Naive thymus-derived CD8-positive, alpha-beta T cell (primary cell): ENCODE measurements at places on chromosomes 11 and 22.

- peaks cover 11% of the 10 kb centered on the region for H3K4me1 ChIP-seq
- no peaks in the 10 kb centered on the region for H3K36me3 ChIP-seq
- no peak overlapping the region for H3K4me3 ChIP-seq
Measured at GRCh38 chr11:861105-861479, 18.4 kb downstream of the TSPAN4 start.

- H3K4me1 ChIP-seq, result peaks cover 2% of the 10 kb centered on the region
- H3K27me3 ChIP-seq, result no peaks in the 10 kb centered on the region
- no peak overlapping the region for H3K27ac ChIP-seq
- H3K4me3 ChIP-seq, result no peak overlapping the region
Measured at GRCh38 chr11:17991783-17992433, 20.9 kb downstream of the SERGEF start.

GRCh38 chr11:30392221-30392784 lies 69.4 kb downstream of the ARL14EP start:
- H3K4me3 ChIP-seq, result no peak overlapping the region
- no peaks in the 10 kb centered on the region for H3K36me3 ChIP-seq
- no peaks in the 10 kb centered on the region for H3K4me1 ChIP-seq
- no peaks in the 10 kb centered on the region for H3K27me3 ChIP-seq
- H3K27ac ChIP-seq, result no peak overlapping the region

DNA sequence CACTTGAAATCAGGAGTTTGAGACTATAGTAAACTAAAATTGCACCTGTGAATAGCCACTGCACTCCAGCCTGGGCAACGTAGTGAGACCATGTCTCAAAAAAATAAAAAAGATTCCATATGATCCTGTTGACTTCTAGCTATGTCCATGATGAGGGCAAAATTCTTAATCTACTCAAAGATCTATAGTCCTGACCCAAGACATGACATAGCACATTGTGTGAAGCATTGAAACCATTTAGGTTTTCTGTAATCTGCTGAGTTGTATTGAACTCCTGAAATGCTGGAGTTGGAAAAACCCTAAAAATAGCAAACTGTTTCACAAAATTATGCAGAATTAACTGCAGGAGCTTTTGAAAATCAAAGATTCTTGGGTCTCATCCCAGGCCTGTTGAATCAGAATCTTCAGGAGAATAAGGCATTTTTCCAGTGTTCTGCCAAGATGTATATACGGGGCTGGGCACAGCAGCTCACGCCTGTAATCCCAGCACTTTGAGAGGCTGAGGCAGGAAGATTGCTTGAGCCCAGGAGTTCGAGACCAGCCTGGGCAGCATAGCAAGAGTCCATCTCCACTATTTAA lies 29.8 kb upstream of the LDHA start:
- DNase-seq, result no peak
- no peak overlapping the region for H3K27ac ChIP-seq
- peaks cover 3% of the 10 kb centered on the region for H3K36me3 ChIP-seq
- H3K4me1 ChIP-seq, result peaks cover 7% of the 10 kb centered on the region

DNA sequence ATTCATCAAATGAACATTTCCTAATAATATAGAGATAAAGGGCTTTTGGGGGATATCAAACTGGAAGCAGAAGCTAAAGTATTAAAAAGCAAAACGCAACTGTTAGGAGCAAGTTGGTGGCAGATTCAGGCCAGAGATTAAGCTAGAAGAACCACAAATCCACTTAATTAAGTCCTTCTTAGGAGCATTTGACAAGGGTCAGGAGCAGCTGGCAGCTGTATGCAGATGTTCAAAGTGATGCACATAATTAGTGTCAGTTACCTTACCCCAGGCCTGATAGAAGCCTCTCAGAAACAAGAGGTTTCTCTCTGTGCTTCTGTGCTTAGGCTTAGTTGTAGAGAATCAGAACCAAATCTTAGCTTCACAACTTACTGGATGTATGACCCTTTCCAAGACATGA lies 546.5 kb upstream of the ANO5 start:
- no peaks in the 10 kb centered on the region for H3K36me3 ChIP-seq
- no peak overlapping the region for H3K4me3 ChIP-seq
- DNase-seq, result no peak
- no peak overlapping the region for H3K27ac ChIP-seq
- no peaks in the 10 kb centered on the region for H3K4me1 ChIP-seq

GRCh38 chr11:64067230-64067993 lies 31.7 kb downstream of the FLRT1 start:
- H3K36me3 ChIP-seq, result no peaks in the 10 kb centered on the region
- no peak overlapping the region for H3K4me3 ChIP-seq
- no peaks in the 10 kb centered on the region for H3K27me3 ChIP-seq
- no peak for DNase-seq
- peak overlapping the region; percentile 40 for H3K27ac ChIP-seq

GRCh38 chr22:49107961-49108530 lies 719.6 kb downstream of the BRD1 start:
- no peaks in the 10 kb centered on the region for H3K4me1 ChIP-seq
- no peak for DNase-seq
- no peak overlapping the region for H3K27ac ChIP-seq
- H3K27me3 ChIP-seq, result no peaks in the 10 kb centered on the region
- no peak overlapping the region for H3K4me3 ChIP-seq

DNA sequence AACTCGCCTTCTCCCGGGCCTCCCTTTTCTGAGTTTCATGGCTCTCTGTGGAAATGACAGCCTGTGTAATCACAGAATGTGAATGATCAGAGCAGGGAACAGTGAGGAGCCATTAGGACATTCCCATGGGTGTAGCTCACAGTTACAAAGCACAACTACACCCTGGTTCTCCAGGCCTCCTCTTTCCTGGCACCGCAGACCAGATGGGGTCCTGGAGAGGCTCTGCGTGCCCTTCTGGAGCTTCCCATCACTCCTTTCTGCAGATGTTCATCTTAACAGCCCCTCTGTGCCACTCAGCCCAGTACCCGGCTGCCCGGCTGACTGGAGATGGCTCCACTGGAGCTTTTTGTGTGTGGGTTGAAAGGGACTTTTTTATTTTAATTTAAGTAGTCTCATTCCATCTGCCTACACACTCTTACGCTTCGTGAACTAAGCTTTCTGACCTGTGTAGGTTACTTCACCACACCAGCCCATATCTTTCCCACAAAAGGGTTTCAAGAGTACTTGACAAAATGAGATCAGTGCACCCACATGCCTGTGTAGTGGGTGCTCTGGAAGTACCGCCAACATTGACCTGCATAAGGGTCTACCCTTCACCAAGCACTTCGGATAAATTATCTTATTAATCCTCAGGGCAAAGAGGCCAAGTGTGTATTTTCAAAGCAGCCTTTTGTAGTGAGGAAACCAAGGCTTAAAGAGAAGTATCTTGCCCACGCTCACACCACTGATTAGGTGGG lies 29.8 kb downstream of the SREBF2 start:
- peak overlapping the region; percentile 91 for H3K27ac ChIP-seq
- H3K4me1 ChIP-seq, result peaks cover 13% of the 10 kb centered on the region
- no peak for DNase-seq
- no peaks in the 10 kb centered on the region for H3K27me3 ChIP-seq
- peaks cover 22% of the 10 kb centered on the region for H3K36me3 ChIP-seq

DNA sequence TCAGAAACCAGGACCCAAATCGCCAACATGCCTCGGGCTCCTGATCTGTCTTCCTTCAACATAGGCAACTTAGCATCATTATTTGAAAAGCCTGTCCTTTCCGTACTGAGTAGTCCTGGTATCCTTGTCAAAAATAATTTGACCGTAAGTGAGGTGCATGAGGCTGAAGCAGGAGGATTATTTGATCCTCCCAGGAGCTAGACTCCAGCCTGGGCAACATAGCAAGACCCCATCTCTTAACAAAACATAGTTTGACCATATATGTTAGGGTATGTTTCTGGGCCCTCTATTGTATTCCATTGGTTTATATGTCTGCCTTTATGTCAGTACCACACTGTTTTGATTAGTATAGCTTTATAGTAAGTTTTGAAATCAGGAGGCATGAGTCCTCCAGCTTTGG lies 112.5 kb downstream of the MICAL3 start:
- H3K4me3 ChIP-seq, result no peak overlapping the region
- no peak for DNase-seq
- peaks cover 6% of the 10 kb centered on the region for H3K4me1 ChIP-seq
- H3K27me3 ChIP-seq, result no peaks in the 10 kb centered on the region

DNA sequence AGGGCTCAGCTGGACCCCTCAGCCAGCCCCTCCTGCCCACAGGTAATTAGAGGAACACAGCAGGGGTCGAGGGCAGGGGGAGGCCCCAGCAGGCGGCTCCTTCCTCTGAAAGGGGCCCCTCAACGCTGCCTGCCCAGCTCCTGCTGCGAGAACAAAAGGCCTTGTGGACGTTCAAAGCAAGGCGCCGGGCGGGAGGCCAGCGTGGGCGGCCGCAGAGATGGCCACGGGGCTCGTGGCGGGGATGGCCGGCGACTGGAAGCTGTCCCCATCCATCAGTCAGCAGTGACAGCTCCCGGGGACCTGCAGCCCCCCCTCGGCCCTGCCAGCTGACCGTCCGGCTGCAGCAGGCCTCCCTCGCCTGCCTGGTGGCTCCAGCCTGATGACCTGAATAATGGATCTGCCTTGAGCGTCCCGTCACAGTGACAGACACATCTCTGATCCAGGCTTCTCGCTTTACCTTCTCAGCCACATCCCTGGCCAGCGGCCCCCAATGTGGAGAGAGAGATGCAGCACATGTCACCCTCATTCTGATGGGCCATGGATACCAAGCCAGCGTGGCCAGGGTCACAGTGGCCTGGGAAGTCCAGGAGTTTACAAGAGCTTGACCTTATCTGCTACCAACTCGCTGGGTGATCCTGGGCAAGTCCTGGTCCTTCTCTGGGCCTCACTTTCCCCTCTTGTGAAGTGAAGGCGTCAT lies 159.3 kb downstream of the MN1 start:
- no peaks in the 10 kb centered on the region for H3K4me1 ChIP-seq
- no peak overlapping the region for H3K4me3 ChIP-seq
- H3K36me3 ChIP-seq, result no peaks in the 10 kb centered on the region
- H3K27ac ChIP-seq, result no peak overlapping the region

- DNase-seq, result no peak
- no peak overlapping the region for H3K27ac ChIP-seq
- H3K4me1 ChIP-seq, result peaks cover 13% of the 10 kb centered on the region
- H3K4me3 ChIP-seq, result no peak overlapping the region
- H3K27me3 ChIP-seq, result no peaks in the 10 kb centered on the region
Measured at GRCh38 chr11:86196085-86196696, 48.4 kb upstream of the EED start.

- H3K27ac ChIP-seq, result no peak overlapping the region
- H3K36me3 ChIP-seq, result no peaks in the 10 kb centered on the region
- no peaks in the 10 kb centered on the region for H3K27me3 ChIP-seq
Measured at GRCh38 chr22:44438056-44438455, 60.0 kb downstream of the RTL6 start.

DNA sequence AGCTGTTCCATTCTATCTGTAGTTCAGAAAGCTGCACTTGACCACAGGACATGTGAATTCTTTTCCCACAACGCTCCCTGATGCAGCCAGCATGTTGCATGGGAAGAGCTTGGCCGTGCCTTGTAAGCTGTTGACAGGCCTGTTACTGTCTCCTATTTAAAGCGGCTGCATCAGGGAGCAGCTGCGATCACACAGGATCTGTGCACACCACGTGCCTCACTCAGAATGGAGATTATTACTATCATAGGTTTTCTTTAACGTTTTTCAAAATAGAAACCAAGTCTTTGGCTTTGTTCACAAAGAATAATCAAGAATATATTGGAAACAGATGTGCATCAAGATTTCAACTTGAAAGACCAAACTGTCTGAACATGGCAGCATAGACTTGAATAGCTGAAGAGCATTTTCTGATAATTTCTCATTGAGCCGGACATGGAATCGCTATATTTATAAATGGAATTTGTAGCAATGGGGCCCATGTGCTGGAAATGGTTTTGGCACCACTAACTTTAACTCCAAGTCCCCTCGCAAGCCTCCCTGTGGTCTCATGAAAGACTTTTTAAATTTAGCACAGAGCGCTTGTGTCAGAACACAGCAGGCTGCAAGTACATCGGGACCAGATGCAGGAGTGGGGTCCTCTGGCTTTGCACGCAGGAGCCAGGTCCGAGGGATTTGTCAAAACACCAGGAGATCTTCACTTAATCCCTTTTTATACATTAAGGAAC lies 40.8 kb upstream of the MYO18B start:
- no peak overlapping the region for H3K4me3 ChIP-seq
- H3K36me3 ChIP-seq, result peaks cover 3% of the 10 kb centered on the region
- no peaks in the 10 kb centered on the region for H3K27me3 ChIP-seq
- H3K4me1 ChIP-seq, result no peaks in the 10 kb centered on the region
- DNase-seq, result no peak

GRCh38 chr11:38842991-38843390 lies 2245.0 kb upstream of the RAG2 start:
- no peak overlapping the region for H3K4me3 ChIP-seq
- H3K4me1 ChIP-seq, result no peaks in the 10 kb centered on the region
- no peak overlapping the region for H3K27ac ChIP-seq
- no peaks in the 10 kb centered on the region for H3K36me3 ChIP-seq
- no peaks in the 10 kb centered on the region for H3K27me3 ChIP-seq

GRCh38 chr11:20309231-20310025 lies 54.1 kb upstream of the HTATIP2 start:
- no peaks in the 10 kb centered on the region for H3K36me3 ChIP-seq
- H3K27ac ChIP-seq, result no peak overlapping the region
- H3K27me3 ChIP-seq, result peaks cover 7% of the 10 kb centered on the region
- no peak overlapping the region for H3K4me3 ChIP-seq
- no peak for DNase-seq

GRCh38 chr11:6356503-6357055 lies 33.7 kb upstream of the SMPD1 start:
- H3K27me3 ChIP-seq, result no peaks in the 10 kb centered on the region
- peaks cover 2% of the 10 kb centered on the region for H3K4me1 ChIP-seq
- no peaks in the 10 kb centered on the region for H3K36me3 ChIP-seq
- H3K27ac ChIP-seq, result no peak overlapping the region
- H3K4me3 ChIP-seq, result no peak overlapping the region
- no peak for DNase-seq

DNA sequence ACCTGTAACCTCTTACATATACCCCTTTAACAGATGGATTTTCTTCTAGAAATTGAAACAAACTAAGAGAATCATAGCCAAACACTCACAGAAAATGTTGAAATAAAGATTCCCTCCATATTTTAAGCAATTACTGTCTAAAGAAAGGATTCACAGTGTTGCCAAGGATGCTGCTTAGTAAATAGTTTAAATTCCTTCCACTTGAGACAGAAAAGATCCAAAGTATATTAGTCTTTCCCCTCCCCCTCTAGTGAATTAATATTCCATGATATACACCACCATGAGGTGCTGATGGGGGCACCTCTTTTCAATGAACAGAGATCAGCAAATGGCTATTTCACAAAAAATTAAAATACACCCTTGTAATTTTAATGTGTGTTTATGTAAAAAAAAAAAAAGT lies 186.8 kb downstream of the SOX6 start:
- no peaks in the 10 kb centered on the region for H3K27me3 ChIP-seq
- H3K36me3 ChIP-seq, result no peaks in the 10 kb centered on the region
- no peaks in the 10 kb centered on the region for H3K4me1 ChIP-seq
- no peak overlapping the region for H3K27ac ChIP-seq
- DNase-seq, result no peak
